ENCODE measurements at places on chromosomes 5 and 9.
A peak's percentile ranks its signal among the peaks of the same experiment; 100 is the strongest.

DNA sequence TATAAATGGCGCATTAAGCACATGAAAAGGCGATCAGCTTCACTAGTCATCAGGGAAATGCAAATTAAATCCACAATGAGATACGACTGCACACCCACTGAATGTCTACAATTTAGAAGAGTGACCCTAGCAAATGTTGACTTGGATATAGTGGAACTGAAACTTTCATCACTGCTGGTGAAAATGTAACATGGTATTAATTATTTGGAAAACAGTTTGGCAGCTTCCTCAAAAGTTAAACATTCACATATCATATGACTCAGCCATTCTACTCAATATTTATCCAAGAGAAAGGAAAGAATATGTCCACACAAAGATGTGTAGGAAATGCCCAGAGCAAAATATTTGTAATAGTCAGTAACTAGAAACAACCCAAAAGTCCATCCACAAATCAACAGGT is 146.5 kb downstream of the LPAR1 start:
- no peak for DNase-seq

- DNase-seq, result no peak
These were observed 34.5 kb downstream of the C9orf57 start for GRCh38 chr9:72025906-72026305.

- DNase-seq, result peak; percentile 72
These were observed 2.6 kb downstream of the GLIS3 start for GRCh38 chr9:4297151-4297785.

GRCh38 chr5:168118042-168118668 is 173.3 kb upstream of the WWC1 start:
- DNase-seq, result no peak

GRCh38 chr5:142186857-142187594 is 78.4 kb downstream of the NDFIP1 start:
- peak; percentile 50 for DNase-seq

DNA sequence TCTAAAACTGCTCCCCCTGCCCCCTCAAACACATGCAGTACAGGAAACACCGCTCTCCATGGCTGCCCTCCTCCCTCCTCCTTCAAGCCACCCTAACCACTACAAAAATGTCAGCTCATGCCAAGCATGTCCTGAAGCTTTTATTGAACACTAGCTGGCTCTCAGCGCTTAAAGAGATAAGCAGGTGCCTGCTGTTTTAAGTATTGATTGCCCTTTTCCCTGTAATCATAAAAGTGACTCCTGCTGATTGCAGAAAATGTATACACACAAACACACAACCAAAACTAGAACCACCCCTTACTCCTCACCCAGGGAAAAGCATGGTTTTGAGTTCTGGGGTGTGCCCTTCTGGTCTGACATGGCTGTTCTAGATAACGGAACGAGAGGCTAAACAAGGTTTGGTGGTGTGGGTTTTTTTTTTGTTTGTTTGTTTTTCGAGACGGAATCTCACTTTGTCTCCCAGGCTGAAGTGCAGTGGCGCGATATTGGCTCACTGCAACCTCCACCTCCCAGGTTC is 3.7 kb upstream of the UCK1 start:
- DNase-seq, result no peak

DNA sequence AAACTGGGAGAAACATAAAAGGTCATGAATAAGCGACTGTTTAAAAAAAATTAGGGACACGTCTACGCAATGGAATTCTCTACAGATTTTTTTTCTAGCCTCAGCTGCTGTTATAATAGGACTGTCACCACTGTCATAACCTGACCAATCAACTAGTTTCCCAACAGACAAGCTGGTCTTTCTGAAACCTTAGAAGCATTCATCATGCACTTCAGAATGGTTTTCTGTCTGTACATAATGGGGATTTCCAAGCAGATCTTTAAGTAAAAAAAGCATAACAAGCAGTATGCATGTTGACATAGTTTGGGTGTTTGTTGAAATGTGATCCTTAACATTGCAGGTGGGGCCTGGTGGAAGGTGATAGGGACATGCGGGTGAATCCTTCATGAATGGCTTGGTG is 58.3 kb upstream of the SEMA6A start:
- DNase-seq, result no peak

- no peak for DNase-seq
These were observed 27.9 kb downstream of the MROH2B start for GRCh38 chr5:41043109-41043747.

Measured in H4 (cell line).